Adipocyte (in vitro differentiated cells): ENCODE measurements at places on chromosomes 13 and 19.

GRCh38 chr13:109883181-109884180, 97.1 kb upstream of the IRS2 start:
- no peak for DNase-seq

DNA sequence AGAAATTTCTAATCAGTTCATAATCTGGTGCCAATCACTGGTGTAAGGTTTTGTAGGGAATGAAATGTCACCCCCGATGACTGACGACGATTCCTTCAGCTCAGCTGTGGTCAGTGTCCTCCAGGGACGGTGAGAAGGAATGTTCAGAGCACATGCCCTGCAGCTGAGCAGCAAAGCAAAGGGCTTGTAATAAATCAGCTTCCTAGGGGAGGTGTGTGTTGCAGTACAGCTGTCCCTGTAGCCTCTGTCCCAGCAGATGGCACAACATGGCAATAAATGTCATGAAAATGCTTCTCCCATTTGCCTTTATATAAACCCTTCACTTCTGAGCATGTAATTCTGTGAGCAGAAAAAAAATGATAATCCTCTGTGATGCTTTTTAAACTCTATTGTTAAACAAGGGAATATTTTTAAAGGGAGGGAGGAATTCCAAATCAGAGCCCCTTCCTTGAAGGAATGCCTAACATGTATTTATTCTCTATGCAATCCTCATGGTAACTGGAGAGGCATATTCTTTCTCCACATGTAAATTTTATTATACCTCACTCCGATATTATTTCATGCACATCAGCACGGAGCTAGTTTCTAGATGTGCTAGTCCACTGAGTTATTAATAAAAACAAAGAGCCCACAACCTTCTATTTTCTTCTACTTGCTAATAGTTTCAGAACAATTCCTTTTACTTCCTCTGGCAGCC, 102.5 kb downstream of the FAM216B start:
- DNase-seq, result peak; percentile 75

GRCh38 chr19:15161028-15161984, 39.5 kb downstream of the NOTCH3 start:
- no peak for DNase-seq

- DNase-seq, result peak; percentile 92
Observed at GRCh38 chr19:34734537-34735103, 577 bp downstream of the ZNF181 start.

DNA sequence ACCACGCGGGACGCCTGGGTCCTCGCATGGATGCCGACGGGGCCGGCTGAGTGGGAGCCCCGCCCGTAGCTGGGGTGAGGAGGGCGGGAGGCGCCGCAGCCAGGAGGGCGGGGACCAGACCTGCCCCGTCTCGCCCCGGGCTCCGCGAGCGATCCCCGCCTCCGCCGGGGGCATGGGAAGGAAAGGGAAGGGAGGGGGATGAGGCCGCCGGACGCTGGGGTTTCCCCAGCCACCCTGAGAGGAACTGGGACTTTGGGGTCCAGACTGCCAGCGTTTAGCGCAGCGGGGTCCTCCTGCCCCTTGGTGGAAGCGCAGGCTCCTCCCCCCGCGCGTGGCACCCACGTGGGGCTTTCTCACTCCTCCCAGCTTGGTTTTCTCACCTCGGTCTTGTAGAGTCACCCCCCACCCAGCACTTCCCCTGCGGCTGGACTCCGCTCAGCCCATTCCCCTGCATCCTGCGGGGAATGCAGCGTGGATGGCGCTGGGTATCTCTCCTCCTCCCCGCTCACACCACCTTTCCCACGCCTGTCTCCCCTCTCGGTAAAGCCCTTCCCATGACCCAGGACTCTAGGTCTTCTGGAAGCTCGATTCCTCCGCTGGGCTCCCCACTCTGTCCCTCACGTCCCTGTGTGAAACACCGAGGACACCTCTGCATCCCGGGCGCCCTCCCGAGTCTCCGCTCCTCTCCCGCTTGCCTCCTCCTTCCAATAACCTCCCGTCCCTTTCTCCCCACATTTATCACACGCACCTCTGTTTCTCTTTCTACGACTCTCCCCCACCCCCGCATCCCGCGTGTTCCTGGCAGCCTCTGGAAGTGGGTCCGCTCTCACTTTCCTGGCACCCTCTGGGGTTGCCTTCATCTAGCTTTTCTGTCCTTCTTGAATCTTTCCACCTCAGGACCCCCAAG, 2.1 kb downstream of the TGFB1 start:
- DNase-seq, result peak; percentile 79

DNA sequence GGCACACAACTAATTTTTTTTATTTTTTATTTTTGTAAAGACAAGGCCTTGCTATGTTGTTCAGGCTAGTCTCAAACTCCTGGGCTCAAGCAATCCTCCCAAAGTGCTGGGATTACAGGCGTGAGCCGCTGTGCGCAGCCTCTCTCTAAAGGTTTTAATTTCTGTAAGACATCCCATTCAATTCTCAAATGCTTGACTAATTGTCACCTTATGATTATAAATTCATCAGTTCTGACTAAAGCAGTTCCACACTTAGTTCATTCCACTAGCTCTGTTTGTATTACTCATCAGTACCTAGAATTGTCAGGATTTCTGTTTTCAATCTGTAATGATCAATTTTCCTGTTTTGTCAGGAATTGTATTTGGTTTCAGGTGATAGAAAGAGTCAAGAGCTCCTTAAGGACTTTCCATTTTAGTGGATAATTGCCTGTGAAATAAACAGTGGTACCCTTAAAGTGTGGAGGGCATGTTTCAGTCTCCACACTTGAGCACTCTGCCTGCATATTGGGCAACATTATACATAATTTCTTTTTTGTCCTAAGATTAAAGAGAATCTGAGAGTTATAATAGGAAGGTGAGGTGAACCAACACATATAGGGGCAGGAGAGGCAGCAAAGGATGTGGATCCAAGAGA, 27.6 kb downstream of the GPALPP1 start:
- no peak for DNase-seq

DNA sequence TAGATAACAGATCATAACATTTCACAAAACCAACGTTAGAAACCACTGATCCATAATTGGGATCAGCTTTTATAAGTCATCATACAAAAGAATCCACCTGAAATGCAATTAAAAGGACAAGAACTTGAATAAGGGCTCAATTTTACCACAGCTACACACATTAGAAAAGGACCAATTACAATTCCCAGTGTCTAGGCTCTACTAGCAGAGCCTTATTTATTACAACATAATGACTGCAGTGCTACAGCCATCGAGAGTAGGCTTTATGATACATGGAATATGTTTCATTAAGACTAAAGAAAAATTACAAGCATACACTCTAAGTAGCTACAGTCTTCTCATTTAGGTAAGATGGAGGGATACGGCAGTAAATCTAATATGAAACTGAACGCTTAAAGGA, 2.9 kb downstream of the RBM26 start:
- peak; percentile 23 for DNase-seq

DNA sequence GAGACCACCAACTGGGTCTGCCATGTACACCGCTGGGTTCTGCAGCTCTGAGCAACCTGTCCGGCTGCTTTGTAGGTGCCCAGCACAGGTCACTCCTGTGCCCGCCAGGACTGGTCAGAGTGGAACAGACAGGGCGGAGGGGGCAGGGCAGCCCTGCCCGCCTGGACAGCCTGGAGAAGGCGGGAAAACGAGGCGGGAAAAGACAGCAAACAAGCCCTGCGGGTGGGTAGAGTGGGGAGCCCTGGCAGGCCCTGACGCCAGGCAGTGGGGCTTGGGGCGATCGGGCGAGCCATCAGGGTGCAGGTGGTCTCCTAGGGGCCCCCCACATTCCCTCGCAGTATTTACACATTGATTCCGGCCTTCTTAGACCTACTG, 533 bp upstream of the UHRF1 start:
- DNase-seq, result no peak

DNA sequence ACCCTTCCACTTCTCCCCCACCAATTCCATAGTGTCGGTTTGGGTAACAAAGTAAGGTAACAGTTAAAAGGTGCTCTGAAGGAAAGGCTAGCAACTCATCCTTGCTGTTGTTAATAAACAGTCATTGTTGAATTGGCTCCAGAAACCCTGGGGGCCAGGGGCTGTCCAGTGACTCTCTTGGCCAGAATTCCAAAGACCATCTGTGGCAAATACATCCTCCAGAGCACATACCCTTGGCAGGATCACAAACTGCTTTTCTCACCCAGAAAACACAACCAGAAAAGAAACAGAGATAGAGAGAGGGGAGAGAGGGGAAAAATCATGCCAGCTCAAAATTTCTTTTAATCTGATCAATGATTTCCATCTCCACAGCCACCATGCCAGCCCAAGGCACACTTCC, 22.1 kb downstream of the CACNA1A start:
- DNase-seq, result no peak

DNA sequence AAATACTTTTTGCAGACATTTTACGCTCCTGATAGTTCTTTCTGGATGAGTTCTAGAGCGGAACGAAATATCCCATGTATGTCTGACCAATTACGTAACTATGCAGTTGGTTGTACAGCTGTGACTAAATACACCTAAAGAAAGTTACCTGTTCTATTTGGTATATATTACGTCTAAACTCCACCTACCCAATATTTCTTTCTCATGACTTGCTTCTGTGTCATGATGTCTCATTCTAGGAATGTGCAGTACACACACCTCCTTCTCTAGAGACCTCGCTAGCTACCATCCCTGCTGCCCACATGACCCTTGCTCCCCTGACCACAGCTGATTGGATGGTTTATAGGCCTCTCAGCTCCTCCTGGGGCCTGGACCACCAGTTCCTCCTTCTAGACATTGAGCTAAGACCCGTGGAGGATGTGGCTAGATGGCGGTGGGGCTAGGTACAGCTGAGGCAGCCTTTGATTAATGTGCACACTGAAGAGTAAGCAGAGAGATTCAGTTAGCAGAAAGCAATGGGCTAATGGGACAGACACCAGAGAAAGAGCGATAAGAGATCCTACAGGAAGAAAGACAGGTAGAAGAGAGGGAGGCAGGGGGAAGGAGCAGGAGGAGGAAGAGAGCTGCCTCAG, 422.1 kb downstream of the COG6 start:
- no peak for DNase-seq
